B cell (primary cell): ENCODE measurements at places on chromosomes 3 and 15. TPM values are rescaled to one million over a fixed set of nuclear protein-coding genes. Genes with fewer than 3 reads are reported as not detected.

DNA sequence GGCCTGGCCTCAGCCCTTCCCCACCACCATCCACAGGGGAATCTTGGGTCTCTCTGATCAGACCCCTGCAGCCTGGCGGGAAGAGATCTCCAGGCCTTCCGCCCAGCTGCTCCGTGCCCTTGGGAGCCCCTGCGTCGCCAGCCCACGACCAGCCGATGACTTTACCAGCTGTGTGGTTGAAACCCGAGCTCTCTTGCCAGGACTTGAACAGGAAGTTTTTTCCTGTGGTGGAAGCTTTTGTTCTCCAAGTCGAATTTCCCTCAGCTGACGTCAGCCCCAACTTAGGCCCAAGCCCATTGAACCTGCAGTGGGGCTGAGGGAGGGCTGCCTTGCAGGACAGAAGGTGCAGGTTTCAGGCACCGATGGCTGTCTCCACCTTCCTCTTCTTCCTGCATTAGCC, 51.7 kb upstream of the SMAD3 start:
- DNase-seq: no peak

INKA1 gene
- 25.8 and 28.2 TPM in 2 replicates for total RNA-seq

HEG1 gene
- 8.9 and 9.2 TPM in 2 replicates for total RNA-seq

GRCh38 chr3:54021071-54021470, 101.3 kb upstream of the CACNA2D3 start:
- DNase-seq: no peak

- no peak for DNase-seq
These were observed 7.2 kb upstream of the TUSC7 start for GRCh38 chr3:116702334-116702733.

SEMA6D gene
- not detected in 2 replicates for total RNA-seq

DNA sequence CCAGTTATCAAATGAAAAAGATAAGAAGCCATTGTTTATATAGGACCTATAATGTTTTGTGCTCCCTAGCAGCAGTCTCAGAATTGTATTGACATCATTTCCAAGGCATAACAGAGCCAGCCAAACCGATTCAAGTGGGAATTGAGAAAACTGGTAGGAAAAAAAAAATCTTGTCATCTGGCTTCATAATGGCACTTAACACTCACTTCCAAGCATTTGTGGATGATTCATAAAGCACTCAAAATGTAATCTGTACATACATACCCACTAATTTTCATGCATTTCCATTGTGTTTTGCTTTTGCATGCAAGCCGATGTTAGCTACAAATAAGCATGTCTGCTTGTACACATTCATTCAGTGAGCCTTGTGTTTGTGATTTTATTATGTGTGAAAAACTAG, 18.6 kb upstream of the TRPC1 start:
- DNase-seq: no peak

- no peak for DNase-seq
These were observed 113.5 kb downstream of the SEC22A start for GRCh38 chr3:123315271-123315595.

- no peak for DNase-seq
These were observed 120.3 kb upstream of the GOLGA8J start for GRCh38 chr15:29962407-29962806.

ACAA1 gene
- total RNA-seq: 87.4 and 98.4 TPM in 2 replicates

CLEC3B gene
- total RNA-seq: 0.34 TPM in 1 of 2 replicates, not detected in the other

- no peak for DNase-seq
These were observed 30.4 kb downstream of the GRIP2 start for GRCh38 chr3:14509796-14510100.

FOXB1 gene
- not detected in 2 replicates for total RNA-seq

SCAMP5 gene
- 0.24 and 0.59 TPM in 2 replicates for total RNA-seq

GRCh38 chr15:36053746-36054145, 507.8 kb upstream of the DPH6 start:
- DNase-seq: no peak

DNA sequence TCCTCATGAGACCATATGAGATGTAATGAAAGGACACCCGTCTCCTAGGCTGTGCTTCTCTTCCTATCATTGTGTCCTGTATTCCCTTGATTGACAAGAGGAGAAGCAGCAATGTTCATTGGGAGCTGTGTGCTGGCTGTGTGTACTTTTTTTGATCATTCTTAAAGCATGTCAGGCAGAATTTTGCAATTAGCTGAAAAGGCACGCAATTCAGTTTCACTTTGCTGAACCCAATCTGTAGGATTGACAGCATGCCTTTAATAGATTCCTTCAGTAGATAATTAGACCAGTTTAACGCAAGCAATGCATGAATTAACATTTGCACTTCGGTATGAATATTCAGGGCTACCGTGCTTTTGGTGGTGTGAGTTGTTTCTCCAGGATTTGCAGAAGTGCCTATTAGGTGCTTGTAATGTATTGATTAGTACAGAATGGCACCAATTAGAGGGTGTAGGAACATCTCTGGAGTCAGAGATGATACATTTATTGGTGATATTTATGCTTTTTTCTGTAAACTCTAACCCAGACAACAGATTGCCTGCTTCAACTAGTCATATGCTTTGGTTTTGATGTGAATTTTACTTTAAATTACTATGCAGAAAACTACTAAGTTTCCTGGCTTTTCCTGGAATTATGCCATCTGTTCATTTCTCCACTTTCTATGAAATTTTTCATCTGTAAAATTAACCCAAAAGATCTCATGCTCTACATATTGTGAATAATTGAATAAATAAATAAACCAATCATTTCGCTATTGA, 114.3 kb downstream of the NSUN3 start:
- DNase-seq: no peak

CCR9 gene
- total RNA-seq: 0.76 and 1.1 TPM in 2 replicates

SLC28A1 gene
- total RNA-seq: not detected in 2 replicates

THBS1 gene
- 4.3 and 5.6 TPM in 2 replicates for total RNA-seq

HIGD1A gene
- total RNA-seq: 16.5 and 18.4 TPM in 2 replicates

DNA sequence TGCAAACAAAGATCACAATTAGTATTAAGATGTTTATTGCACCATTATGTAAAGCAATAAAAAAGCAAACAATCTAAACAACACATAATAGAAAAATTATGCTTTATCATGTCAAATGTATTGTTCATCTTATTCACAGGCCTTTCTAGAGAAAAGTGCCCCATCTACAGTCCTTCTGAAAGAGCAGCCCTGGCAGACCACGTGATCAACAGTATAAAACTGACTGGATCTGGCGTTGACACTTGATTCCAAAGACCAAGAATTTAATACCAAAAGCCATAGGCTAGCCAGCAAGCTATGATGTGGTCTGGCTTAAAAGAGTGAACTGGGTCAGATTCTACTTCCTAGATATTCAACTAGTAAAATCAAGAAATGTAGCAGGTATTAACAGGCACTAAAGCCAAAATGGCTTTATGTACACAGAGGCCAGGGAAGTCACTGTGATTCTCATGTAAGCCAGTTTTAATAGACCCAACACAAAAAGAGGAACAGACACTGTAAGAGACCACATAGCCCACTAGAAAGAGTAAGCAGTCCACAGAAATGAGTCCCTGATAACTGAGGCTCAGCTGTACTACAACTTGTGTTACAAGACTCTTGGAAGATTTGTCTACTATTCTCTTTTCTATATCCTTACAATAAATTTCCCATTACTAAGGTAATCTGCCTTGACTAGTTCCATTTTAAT, 32.5 kb downstream of the DMXL2 start:
- no peak for DNase-seq

DNA sequence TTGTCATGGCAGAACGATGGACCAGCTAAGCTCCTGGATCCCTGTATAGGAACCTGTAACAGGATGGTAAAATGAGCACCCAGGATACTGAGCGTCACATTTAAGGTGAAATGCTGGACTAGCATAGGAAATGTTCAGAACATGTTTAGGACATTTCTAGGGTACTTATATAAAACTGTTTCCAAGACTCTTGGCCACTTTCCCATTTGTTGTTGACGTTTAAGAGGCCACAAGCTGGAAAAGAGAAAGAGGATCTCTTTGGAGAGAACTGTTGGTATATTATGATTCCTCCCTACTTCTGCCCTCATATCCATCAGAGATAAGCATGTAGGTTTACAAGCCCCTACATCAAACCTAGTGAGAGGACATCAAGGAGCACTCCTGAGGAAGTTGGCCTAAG, 57.5 kb downstream of the SCN11A start:
- DNase-seq: no peak

DNA sequence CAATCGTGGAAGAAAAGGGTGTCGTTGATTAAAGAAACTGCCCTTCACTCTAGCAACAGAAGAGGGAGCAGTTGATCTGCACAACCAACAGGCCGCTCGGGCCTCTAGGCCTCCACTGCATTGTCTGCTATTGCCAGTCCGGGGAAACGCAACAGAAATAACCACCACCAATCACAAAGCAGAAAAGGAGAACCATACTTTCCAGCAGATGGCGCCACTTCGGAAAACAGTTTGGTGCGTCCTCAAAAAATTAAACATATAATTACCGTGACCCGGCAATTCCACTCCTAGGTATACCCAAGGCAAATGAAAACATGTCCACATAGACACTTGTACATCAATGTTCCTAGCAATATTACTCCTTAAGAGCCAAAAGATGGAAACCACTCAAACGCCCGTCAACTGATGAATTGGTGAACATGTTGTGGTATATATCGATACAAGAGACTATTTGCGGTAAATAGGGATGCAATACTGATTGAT, 154.1 kb downstream of the TJP1 start:
- no peak for DNase-seq

DNA sequence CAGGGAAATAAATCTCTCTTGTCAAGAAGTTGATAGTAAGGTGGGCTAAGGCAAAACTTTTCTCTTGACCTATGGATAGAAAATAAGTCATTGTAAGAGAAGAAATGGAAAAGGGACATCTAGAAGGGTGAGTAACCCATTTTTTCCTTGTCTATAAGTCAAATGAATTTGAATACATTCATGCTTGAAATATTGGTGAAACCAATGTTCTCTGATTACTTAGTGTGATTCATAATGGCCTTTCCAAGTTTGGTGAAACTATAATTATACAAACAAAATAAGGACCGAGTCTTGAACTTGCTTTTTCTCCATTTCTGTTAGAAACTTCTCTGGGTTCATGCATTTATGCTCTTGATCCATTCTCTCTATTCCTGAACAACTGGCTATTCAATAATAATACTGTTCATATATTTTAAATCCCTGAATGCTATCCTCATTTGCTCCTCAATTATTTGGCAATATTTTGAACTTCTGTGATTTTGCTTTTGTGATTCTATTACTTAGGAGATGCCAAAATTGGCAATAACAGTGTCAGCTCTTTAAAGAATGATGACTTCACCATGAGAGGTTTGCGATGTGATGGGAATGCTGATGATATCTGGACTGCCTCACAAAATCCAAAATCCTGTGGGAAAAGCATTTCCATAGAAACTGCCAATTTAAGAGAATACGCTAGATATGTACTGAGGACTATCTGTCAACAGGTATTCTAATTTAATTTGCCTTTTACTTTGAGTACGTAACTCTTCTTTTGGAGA, 12.3 kb downstream of the P2RY12 start:
- DNase-seq: no peak

DNA sequence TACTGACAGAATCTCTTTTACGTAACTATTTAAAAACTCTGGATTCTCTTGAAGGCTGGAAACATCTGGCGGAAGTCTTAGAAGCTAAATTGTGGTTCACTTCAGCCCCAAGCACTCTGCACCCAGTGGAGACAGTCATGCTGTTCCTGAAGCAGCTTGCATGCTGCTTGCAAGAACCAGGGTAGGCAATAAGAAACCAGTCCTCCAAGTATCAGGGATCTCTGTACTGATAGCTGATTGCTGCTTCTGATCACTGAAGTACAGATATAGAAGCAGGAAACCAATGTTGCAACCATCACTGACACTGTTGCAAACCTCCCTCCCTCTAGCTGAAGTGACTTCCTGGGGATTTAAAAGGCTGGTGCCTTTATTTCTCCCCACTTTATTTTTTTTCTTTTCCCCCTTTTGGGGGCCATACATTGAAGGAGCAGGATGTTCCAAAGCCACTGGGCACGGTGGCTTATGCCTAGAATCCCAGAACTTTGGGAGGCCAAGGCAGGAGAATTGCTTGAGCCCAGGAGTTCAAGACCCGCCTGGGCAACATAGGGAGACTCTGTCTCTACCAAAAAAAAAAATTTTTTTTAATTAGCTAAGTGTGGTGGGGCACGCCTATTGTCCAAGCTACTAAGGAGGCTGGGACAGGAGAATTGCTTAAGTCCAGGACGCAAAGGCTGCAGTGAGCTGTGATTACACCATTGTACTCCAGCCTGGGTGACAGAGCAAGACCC, 15.3 kb downstream of the SPCS1 start:
- DNase-seq: peak; percentile 30

DNA sequence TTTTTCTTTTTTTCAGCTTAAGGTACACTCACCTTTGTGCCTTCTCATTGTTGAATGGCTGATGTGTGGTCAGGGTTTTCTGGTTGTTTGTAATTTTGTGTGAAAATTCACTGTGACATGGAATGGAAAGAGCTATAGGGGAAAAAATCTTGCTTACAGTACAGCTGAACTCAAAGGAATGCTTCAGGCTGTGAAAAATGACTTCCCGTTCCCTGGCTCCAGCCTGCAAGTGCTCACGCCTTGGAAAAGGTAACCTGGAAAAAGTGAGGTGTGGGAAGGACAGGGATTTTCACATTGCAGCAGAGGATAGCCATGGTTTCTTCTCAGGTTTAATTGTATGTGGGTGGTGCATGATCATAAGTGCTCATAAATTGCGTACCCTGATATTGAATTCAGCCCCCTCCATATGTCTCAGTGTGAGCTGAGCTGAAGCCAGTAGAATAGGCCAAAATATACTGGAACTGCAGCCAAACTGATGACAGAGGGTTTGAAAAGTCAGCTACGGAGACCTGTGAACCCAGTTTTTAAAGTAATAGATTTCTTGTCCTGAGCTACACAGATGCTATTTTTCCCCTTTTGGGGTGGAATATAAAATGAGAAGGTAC, 228.7 kb upstream of the RASGRP1 start:
- DNase-seq: no peak

GRCh38 chr3:192842711-192843110, 74.9 kb downstream of the MB21D2 start:
- no peak for DNase-seq

STRC gene
- 1.0 and 1.3 TPM in 2 replicates for total RNA-seq

ARHGEF26 gene
- total RNA-seq: not detected in 2 replicates

DNA sequence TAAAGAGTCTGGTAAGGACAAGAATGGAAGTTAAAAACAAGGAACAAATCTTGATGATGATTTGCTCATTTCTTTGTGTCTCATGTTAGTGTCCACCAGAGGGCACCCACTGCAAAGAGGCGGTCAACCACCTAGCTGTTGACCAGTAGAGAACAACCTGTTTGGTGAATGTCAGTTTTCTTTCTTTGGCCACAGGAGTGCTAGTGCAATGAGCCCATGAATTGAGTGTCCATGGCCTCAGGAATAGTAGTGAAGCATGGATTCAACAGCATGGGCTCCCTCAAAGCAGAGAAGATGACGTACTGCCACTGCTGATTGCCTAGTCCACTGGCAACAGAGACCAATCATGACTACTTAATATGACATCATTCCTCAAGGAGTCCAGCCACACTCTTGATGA, 10.7 kb upstream of the CNTN6 start:
- DNase-seq: no peak

- peak; percentile 85 for DNase-seq
These were observed at the start of gene C15orf62 for GRCh38 chr15:40769274-40770146. Gene C15orf62, plus strand, starts transcription at chr15:40769980. Its CDS starts 516 bp downstream, at chr15:40770496.

- no peak for DNase-seq
These were observed 194.2 kb downstream of the ATP10A start for GRCh38 chr15:25668901-25669300.

GRCh38 chr15:83270176-83270575, 14.3 kb downstream of the BNC1 start:
- no peak for DNase-seq

- no peak for DNase-seq
These were observed 61.7 kb downstream of the SIDT1 start for GRCh38 chr3:113594066-113594465.
